ENCODE measurements at places on chromosomes 13 and 19.

DNA sequence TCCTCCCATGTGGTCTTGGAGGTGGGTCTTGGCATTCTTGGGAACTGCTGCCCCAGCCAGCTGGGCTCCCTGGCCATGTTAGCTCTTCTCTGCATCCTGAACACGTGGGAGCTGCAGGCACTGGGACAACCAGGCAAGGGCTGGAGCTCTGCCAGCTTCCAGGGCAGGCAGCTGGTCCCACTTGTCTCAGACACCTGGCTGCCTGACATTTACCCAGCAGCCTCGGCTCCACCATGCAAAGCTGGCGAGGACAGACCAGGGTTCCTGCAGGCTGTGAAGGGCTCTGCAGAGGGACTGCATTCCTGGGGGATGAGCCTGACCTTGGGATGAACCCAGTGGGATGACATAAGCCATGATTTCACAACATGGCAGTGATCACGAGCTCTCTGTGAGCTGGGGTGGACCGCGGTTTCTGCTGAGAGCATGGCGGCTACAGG is 99.0 kb upstream of the TSHZ3 start:
- DNase-seq = peak; percentile 93

- DNase-seq = no peak
Measured at GRCh38 chr13:100525453-100526317, 62.9 kb downstream of the GGACT start.

DNA sequence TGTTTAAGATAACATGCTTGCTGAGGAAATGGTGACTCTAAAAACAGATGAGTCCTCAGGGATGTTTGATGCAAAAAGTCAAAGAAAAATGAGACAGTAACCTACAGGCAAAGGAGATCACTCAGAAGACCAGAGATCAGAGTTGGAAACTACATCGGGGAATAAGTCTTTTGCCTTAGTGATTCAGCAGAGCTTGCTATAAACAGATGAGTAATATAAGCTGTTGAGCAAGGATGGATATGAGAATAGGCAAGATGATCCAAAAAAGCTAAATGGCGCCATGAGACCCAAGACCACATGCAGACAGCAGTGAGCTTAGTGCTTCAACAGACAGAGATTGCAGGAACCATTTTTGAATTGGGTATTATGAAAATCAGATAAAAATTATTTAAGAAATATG is 168.6 kb downstream of the POSTN start:
- no peak for DNase-seq

- DNase-seq = no peak
Measured at GRCh38 chr19:58511353-58512208, at the start of gene SLC27A5. Gene SLC27A5 (minus strand): TSS chr19:58511992. CDS start chr19:58511955, 37 bp downstream.

- no peak for DNase-seq
Measured at GRCh38 chr13:39811051-39811450, 155.6 kb downstream of the COG6 start.

All from SHP77 (cell line).